ENCODE measurements at places on chromosomes 13 and 19. TPM values are rescaled to one million over a fixed set of nuclear protein-coding genes. Genes with fewer than 3 reads are reported as not detected.

- no peak for DNase-seq
Observed at GRCh38 chr13:95124959-95125358, 176.3 kb downstream of the ABCC4 start.

DNA sequence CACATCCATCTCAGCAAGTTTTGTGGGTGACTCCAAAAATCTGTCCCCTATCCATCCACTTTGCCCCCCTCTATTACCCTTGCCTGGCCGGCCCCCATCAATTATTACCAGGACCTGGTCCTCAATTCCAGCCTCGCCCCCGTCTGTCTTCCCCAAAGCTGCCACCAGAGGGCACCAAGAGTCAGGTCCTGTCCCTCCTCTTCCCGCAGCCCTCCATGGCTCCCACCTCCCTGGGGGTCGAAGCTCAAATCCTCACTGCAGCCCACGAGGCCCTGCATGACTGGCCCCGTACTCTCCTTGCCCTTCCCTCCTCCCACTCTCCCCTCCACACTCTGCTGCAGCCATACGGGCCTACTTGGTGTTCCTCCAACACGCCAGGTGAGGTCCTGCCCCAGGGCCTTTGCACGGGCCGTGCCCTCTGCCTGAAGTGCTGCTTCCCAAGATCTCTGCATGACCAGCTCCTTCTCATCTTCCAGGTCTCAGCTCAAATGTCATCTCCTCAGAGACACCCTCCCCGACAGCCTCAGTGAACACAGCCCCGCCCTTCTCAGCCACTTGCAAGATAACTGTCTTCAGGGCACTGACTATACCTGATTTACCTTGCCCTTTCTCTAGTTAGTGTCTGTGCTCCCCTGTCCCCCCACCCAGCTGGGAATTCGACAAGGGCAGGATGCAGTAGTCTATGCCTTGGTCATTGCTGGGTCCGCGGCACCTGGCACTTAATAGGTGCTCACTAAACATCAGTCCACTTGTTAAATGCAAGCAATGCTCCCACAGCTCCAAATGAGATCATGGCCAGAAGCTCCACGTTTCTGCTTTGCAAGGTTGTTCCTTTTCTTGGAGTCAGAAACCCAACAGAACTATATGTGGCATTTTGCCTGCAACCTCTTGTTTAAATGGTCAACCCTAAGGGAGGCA, 16.8 kb upstream of the SEMA6B start:
- DNase-seq = no peak

DNA sequence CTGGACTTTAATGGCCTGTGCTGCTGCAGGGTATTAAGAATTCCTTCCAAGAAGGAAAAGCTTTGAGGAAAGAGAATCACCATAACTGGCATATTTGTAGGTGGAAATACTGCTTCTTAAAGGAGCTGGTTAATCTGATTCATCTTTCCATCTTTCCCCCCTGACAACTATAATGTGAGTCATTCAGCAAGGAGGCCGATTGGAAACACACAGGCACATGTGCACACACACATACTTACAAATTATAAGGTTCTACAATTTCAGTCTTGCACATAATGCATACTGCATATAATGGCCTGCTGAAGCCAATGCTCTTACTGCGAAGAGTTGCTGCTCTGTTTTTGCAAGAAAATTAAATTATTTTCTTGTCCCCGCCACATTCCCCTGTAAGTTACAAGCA, 78.8 kb upstream of the TPP2 start:
- DNase-seq = no peak

Gene TPTE2
- polyA plus RNA-seq = 0.19 TPM

DNA sequence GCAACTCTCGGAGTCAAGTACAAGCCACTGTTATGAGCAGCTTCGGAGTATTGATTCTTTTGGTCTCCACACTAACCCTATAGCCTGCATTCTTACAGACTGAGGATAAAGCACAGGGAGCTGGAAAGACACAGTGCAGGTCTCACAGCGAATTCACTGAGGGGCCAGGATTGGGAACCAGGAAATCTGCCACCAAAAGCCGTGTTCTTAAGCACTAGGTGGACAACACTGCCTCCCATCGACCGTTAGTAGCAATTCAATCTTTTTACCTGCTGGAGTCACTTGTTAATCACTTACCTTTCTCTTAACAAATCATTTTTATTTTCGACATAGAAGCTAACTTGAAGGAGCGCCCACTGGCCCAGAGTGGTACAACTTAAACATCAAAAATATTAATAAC, 6.3 kb downstream of the PMIS2 start:
- DNase-seq = peak; percentile 27

DNA sequence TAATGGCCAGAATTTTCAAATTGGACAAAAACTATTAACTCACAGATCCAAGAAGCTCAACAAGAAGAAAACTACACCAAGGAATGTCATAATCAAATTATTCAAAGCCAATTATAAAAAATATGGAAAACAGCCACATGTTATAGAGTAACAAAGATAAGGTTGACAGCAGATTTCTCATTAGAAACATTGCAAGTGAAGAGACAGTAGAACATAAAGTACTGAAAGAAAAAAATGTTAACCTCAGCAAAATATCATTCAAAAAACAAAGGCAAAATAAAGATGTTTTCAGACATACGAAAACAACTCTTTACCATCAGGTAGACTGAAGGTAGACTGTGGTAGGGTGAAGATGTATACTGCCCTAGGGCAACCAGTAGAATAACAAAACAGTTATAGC, 83.4 kb downstream of the KCNRG start:
- no peak for DNase-seq

GRCh38 chr13:25843692-25844091, 208.1 kb downstream of the SHISA2 start:
- DNase-seq = no peak

DNA sequence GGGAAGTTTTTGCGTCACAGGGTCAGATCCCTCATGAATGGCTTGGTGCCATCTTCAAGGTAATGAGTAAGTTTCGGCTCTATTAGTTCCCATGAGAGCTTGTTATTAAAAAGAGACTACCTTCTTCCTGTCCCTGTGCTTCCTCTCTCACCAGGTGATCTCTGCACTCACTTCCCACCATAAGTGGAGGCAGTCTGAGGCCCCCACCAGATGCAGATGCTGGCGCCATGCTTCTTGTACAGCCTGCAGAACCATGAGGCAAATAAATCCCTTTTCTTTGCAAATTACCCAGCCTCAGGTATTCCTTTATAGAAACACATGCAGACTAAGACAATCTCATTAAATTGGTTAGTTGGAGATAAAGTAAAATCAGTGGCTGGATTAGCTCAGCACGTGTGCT, 75.6 kb upstream of the RFC3 start:
- no peak for DNase-seq

DNA sequence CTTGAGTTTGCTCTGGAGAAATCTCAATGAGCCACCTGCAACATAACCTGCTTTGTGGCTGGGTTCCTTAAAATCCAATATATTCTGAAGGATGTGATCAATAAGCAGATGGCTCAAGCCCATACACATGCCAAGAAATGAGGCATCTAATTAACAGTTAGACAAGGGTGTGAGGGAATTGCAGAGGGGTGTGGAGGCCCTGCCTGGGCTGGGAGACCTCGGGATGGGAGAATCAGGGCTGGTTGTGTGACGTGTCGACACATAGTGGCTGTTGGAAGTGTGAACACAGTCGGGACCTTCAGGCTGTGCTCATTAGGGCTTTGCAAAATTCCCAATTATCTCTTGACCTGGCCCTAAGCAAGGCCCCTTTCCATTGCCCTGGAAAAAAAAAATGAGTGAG, 362.0 kb upstream of the TMTC4 start:
- DNase-seq = no peak

Data from right lung (tissue), 10 donors.